ENCODE measurements at places on chromosomes 11 and 22. TPM values are rescaled to one million over a fixed set of nuclear protein-coding genes. Genes with fewer than 3 reads are reported as not detected.

DNA sequence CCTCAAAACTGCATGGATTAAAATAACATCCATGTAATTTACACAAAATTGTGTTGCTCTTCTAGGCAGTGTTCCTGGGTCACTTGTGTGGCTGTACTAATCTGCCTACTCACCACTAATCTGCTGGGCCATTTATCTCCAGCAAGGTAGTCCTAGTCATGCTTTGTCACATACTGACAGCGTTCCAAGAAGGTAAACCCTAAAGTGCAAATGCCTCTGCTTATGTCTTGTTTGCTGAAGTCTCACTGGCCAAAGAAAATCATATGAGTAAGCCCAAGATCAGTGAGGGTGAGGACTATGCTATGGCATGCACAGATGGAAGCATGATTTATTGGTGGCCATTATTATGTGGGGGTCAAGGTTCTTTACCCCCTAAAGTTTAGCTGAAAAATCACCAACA lies 630.2 kb upstream of the LUZP2 start:
- no peak overlapping the region for H3K4me3 ChIP-seq
- no peak overlapping the region for H3K27ac ChIP-seq
- H3K36me3 ChIP-seq: no peaks in the 10 kb centered on the region

DNA sequence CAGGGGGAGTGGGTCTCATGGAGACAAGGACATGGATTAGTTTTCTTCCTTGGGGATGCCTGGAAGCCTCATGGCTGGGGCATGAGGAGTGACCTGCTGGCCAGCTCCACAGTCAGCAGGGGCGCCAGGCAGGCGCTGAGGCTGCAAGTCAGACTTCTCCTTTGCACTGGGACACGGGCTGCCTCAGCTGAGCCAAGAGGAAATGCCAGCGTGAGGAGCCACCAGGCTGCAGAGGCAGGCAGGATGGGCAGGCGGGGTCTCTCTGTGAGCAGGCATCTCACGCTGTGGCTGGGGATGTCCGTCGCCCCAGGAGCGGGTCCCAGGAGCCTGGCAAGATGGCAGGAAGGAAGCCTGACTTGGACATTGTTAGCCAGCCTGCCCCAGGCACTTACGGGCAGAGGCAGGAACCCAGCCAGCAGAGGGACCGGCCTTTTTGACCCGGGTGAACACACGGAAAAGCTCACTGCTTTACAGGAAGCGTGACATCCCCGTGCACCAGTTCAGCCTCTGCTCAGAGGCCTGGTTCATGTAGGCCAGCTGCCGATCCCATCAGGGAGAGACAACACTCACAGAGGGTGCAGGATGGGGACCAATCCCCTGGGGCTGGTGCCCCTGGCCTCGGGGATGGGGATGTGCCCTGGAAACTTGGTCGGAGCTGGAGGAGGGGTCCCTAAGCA lies 10.2 kb downstream of the GNB1L start:
- H3K4me1 ChIP-seq: peaks cover 16% of the 10 kb centered on the region
- no peak overlapping the region for H3K4me3 ChIP-seq
- no peaks in the 10 kb centered on the region for H3K36me3 ChIP-seq
- H3K27ac ChIP-seq: no peak overlapping the region

- H3K4me1 ChIP-seq: no peaks in the 10 kb centered on the region
- H3K4me3 ChIP-seq: no peak overlapping the region
- H3K36me3 ChIP-seq: no peaks in the 10 kb centered on the region
- peaks cover 4% of the 10 kb centered on the region for H3K27me3 ChIP-seq
These were observed 164.9 kb downstream of the MIAT start for GRCh38 chr22:26822313-26822712.

GRCh38 chr11:119797123-119797611 lies 68.2 kb upstream of the NECTIN1 start:
- no peaks in the 10 kb centered on the region for H3K36me3 ChIP-seq
- H3K27ac ChIP-seq: no peak overlapping the region
- H3K4me3 ChIP-seq: no peak overlapping the region
- no peaks in the 10 kb centered on the region for H3K4me1 ChIP-seq
- DNase-seq: peak; percentile 28

MOGAT2 gene
- polyA plus RNA-seq: 2.9 TPM

KRTAP5-1 gene
- not detected for polyA plus RNA-seq

DNA sequence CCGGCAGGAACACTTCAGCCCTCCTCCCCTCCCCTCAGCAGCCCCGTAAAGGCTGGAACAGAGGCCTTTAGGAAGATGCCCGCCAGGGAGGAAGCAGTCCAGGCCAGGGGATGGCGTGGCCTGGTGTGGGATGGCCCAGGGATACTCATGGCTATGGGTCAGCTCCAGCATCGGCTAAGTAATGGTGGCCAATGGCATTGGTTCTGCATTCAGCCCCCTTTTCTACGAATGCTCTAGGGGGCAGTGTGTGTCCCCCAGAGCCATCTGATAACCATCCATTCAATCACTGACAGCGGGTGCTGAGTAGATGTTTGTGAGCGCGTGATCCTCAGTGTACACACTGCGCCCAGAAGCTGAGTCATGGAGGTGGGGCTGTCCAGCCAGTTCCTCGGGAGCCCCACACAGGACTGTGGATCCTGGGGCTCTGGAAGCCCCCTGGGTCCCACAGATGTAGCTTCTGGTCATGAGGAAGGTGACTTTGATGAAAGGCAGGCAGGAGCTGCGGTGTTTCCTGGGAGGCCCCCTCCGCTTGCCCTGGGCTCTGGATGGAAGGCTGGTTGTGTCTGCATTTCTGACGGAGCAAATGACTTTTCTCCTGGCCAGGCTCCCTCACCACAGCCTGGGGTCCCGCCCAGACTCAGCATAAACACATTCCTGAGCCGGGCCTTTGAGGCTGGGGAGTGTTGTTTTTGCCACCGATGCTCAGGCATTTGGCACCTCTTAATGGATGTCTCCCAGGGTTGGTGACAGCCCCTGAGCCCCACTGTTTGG lies 46.5 kb downstream of the FBLN1 start:
- no peaks in the 10 kb centered on the region for H3K36me3 ChIP-seq
- peaks cover 40% of the 10 kb centered on the region for H3K4me1 ChIP-seq

ESAM gene
- polyA plus RNA-seq: 3.9 TPM

GP1BB gene
- 2.8 TPM for polyA plus RNA-seq

CARD18 gene
- polyA plus RNA-seq: not detected

- no peaks in the 10 kb centered on the region for H3K4me1 ChIP-seq
- H3K27ac ChIP-seq: no peak overlapping the region
- H3K27me3 ChIP-seq: no peaks in the 10 kb centered on the region
- DNase-seq: no peak
These were observed 472.3 kb upstream of the ARHGAP42 start for GRCh38 chr11:100214791-100215190.

DNA sequence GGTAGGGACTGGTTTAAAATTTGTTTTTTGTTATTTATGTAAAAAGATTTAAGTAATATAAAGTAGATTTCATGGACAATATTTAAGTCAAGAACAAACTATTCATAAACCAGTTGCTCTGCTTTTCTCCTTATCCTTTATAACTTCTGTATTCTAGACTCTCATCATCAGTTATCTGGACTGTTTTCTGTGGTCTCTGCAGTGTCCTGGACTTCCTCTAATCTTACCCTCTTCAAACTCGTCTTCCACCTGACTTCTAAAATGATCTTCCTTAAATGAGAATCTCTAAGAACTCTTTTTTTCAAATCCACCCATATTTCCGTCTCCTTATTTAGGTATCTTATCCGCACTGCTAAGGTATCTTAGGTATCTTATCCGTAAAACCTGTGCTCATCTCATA lies 8.1 kb downstream of the RRM1 start:
- H3K4me1 ChIP-seq: no peaks in the 10 kb centered on the region
- H3K36me3 ChIP-seq: no peaks in the 10 kb centered on the region
- H3K4me3 ChIP-seq: no peak overlapping the region
- H3K27ac ChIP-seq: no peak overlapping the region
- no peak for DNase-seq

DNA sequence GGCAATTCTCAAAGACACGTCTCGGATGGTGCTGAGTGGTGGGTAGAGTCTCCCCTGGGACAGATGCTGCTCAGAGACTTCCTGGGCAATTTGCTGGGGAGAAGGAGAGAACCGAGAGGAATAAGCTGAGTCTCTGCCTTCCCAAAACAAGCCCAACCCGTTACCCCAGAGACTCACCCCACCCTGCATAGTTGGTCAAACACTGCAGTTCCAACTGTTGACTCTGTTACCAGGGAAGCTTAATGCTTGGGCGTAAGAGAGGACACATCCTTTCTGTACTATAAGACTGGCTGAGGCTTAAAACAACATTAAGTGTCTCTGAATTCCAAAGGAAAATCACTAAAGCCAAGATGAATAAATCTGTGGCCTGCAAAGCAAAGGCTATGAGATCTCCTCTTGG lies 68.1 kb downstream of the CCDC81 start:
- no peaks in the 10 kb centered on the region for H3K4me1 ChIP-seq
- DNase-seq: no peak
- H3K4me3 ChIP-seq: no peak overlapping the region
- no peaks in the 10 kb centered on the region for H3K36me3 ChIP-seq

DNA sequence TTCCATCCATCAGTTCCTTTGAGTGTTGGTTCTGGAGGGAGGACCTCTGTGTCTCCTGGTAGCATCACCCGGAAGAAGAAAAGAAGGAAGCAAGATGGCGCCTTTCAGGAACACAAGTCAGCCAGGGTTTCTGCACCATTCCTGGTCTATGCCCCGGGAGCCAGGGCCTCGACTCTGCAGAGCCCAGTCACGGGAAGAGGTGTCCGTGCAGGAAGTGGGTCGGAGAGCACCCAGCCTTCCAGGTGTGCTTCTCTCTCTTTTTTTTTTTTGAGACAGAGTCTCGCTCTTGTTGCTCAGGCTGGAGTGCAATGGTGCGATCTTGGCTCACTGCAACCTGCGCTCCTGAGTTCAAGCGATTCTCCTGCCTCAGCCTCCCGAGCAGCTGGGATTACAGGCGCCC lies 21.2 kb downstream of the MRPL21 start:
- H3K27ac ChIP-seq: no peak overlapping the region
- H3K27me3 ChIP-seq: no peaks in the 10 kb centered on the region

ART1 gene
- polyA plus RNA-seq: not detected

DNA sequence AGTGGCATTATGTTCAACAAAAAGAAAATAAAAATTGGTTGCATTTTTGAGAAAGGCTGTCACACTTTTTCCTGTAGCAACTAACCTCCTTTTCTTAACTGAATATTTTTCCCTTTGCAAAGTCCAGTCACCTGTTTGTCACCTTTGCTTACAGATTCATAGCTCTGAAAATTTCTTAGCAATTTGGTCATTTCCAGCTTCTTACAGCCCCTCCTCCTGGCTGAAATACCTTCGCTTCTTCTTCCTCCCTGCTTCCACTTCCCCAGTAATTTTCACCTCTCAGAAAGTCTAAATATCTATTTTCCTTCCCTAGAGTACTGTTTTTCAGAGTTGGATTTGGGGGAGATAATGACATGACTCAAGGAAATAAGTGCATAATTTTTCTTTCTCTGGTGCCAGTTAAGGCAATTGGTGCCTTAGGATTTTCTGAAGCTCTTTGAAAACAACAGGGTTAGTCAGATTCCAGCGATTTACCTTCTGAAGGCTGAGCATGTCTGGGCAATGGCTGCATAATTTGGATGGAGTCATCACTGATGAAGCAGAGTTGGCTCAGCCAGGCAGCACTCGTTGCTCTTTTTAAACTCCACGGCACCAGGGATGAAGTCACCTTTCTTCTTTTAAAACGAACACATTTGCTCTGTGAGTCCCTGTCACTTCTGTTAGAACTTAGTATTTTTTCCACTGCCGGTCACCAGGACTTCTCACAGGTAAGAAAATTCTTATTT lies 62.1 kb upstream of the AMOTL1 start:
- H3K4me1 ChIP-seq: peaks cover 32% of the 10 kb centered on the region
- no peaks in the 10 kb centered on the region for H3K27me3 ChIP-seq
- DNase-seq: peak; percentile 10

GRCh38 chr11:92707665-92708064 lies 261.8 kb upstream of the MTNR1B start:
- H3K4me1 ChIP-seq: no peaks in the 10 kb centered on the region
- H3K27ac ChIP-seq: no peak overlapping the region
- no peaks in the 10 kb centered on the region for H3K36me3 ChIP-seq
- no peaks in the 10 kb centered on the region for H3K27me3 ChIP-seq
- DNase-seq: no peak

GRCh38 chr11:134519788-134520187 lies 107.7 kb upstream of the B3GAT1 start:
- no peaks in the 10 kb centered on the region for H3K27me3 ChIP-seq
- H3K27ac ChIP-seq: no peak overlapping the region
- no peaks in the 10 kb centered on the region for H3K4me1 ChIP-seq
- no peak overlapping the region for H3K4me3 ChIP-seq
- no peak for DNase-seq

GRCh38 chr22:36612458-36612857 lies 83.5 kb upstream of the EIF3D start:
- H3K4me1 ChIP-seq: no peaks in the 10 kb centered on the region
- no peaks in the 10 kb centered on the region for H3K36me3 ChIP-seq
- H3K27ac ChIP-seq: no peak overlapping the region

DNA sequence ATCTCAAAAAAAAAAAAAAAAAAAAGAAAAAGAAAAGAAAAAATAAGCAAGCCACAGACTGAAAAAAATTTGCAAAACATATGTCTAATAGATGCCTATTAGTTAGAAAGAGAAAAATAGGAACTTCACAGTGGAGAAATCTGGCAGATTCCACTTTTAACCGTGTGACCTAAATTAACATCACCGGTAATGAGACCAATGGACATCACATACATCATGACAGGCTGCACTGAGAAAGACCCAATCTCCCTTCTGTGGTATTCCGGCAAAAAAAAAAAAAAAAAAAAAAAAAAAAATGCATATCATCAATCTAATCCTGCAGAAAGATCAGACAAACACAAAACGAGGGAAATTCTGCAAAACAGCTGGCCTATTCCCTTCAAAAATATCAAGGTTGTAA lies 46.7 kb upstream of the CECR2 start:
- no peaks in the 10 kb centered on the region for H3K36me3 ChIP-seq
- no peaks in the 10 kb centered on the region for H3K27me3 ChIP-seq
- H3K4me3 ChIP-seq: no peak overlapping the region
- no peak for DNase-seq
- H3K4me1 ChIP-seq: no peaks in the 10 kb centered on the region
